ENCODE measurements at places on chromosomes 5 and 9.

- DNase-seq: no peak
Observed at GRCh38 chr5:103424453-103425205, 138.0 kb downstream of the NUDT12 start.

DNA sequence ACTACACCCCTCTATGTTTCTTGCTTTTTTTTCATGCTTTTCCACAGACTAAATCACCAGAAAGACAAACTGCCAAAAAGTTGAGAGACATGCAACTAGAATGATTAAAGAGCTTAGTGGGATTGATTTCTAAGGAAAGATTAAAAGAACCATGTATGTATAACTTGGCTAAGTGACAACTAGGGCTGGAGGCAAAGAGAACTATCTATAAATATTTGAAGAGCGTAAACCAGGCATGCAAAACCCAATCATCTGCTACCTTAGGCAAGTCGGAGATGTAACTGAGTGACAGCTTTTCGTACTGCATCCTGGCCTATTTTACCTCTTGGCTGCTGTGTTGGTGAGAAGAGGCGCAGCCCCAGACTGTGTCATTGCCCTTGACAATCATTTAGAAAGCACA lies 121.0 kb upstream of the TLX3 start:
- no peak for DNase-seq

DNA sequence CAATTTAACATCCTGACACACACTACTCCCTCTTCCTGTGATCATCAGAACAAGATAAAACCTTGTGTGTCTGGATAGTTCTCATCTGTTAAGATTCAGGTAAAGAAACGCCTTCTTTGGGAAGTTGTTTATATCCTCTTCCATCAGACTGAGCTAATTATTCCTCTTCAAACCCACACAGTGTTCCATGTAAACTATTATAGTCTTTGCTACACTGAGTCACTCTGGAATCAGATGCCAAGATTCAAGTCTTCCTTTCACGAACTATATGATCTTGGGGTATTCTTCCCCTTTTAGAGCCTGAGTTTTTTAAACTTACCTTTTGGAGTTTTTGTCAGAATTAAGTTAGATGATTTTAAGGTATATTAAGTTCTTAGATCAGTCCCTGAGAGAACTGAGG lies 2.0 kb downstream of the OR1J1 start:
- no peak for DNase-seq

DNA sequence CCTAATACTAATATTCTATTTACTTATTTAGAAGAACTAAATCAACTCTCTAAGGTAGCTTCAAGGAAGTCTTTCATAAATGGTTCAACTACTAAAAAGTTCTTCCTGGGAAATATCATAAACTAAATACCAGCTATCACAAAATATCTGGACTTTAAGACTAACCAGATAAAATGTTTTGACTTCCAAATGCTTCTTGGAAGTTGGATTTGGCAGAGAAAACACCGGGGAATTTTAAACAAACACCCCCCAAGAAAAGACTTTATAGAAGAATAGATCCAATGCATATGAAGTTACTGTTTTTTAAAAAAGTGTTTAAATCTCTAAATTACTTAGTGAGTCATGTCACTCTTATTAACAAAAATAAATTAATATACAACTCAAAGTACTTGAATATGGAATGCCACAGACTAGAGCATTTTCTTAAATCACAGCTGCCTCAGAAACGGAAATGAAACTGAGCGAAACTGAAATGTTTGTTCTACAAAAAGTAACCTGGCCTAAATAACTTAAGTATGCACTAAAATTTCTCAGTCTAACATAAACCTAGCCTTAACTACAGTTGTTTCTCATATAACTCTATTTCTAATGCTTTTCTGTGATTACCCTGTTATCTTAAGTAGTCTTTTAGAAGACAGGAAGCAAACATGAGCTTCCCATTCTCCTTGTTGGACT lies 6.8 kb downstream of the ABCA1 start:
- DNase-seq: no peak

DNA sequence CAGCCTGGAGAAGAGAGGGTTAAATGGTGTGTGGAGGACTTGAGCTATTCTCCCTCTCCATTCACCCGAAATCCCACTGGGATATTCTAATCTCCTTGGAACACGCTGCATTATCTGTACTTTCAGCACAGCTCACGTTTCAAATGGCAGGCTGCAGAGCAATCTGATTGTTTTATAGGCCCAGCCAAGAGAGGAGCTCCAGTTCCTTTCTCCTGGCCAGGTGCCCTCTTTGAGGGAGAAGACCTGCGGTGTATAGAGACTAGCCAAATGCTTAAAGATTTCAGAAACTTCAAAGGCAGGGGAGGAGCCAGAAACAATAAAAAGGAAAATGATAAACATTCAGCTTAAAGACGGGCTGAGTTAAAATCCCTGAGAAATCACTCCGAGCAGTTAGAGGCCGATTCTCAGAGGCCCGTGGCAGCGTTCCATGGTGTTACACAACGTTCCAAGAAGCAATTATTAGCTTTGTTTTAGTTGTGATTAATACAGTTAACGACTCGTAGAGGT lies 564.0 kb upstream of the KLF4 start:
- DNase-seq: no peak

GRCh38 chr9:71121275-71122021 lies at the start of gene TRPM3:
Gene TRPM3, minus strand, starts transcription at chr9:71121621. Its CDS starts 267 bp downstream, at chr9:71121354.
- DNase-seq: no peak

GRCh38 chr9:13033959-13034693 lies 245.4 kb downstream of the MPDZ start:
- no peak for DNase-seq

DNA sequence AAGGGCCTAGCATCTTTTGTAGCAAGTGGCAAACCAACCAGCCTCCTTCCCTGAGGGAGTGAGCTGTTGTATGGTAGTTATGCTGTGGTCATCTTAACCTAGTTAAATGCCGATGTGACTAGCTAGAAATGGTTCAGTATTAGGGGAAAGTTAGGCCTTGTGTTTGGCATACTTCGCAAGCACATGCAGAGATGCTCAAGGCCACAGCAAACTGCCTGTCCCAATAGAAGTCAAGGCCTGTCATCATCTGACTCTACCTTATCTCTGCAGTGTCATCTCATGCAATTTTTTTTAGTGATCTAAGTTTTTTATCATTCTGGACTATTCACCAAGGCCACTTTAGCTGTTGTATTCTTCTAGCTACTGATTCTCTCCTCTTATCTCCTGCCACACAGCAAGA lies 5.2 kb upstream of the EXOSC3 start:
- no peak for DNase-seq

GRCh38 chr9:136975644-136976043 lies 1.7 kb upstream of the PTGDS start:
- DNase-seq: no peak

- DNase-seq: no peak
Observed at GRCh38 chr9:128409978-128410377, 10.7 kb upstream of the CERCAM start.

DNA sequence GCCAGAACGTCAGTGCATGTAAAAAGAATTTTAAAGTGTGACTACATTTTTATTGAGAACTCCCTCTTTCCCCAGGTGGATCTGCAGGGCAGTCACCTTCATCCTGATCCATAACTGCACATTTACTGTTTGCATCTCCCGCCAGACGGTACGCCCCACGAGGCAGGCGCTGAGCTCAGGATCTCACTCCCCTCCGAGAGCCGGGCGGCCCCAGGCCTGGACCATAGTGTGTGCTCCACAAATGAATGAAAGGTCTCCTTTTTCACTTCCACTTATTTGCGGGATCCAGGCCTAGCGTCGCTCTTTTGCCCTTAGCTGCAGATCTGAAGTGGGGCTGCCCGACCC lies 378 bp downstream of the DROSHA start:
- no peak for DNase-seq

DNA sequence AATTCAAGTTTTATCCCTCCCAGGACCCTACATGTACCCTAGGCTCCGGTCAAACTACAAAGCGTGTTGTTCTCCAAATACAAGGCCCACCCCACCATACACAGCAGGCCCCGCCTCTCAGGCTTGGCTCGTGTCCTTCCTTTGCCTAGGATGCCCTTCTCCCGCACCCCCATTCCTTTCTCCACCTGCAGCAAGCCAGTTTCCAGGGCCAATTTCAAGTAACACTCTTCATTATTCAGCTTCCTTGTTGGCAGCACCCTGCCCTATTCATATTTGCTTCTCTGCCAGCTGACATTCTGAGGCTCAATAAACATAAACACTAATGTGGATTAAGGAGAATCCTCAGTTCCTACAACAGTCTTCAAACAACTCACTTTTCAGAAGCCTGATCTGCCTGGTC lies 31.7 kb downstream of the EPB41L4B start:
- DNase-seq: no peak
